ENCODE measurements at places on chromosomes 2 and 18.

DNA sequence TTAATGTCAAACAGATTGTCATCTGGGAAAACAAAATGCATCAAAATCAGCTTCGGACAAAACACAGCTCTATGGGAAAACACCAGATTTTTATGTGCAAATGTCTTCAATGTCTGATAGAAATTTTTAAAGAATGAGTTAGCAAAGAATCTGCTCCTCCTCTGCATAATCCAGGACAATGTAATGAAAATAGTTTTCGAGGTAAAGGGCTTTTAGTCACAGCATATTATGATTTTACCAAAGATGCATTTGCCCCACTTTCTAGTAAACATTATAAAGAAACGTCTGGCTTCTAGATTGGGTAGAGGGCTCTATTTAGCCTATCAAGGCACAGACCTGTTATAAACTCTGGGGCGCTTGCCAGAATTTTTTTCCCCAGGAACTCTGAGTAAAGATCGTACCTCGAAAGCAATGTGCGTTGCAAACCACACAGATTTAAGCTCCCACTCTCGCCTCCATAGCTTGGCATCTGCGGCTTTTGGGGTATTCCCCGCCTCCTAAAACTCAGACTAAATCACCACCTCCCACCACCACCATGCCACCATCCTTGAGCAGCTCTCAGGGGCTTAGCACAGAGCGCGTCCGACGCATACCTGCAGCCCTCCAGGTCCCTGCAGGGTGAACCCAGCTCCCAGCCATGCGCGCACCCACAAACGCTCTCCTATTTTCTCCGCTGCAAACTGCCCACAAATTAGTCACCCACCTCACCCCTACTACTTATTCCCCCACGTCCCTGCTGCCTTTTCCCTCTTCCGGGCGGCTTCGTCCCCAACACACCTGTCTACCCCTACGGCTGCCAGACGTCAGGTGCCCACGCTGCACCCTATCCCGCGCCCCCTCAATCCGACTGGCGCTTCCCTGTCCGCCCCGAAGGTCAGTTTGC lies 829 bp downstream of the ACVR1C start:
- DNase-seq = no peak

GRCh38 chr2:95383635-95384027 lies 18.9 kb upstream of the FAHD2A start:
- no peak for DNase-seq

DNA sequence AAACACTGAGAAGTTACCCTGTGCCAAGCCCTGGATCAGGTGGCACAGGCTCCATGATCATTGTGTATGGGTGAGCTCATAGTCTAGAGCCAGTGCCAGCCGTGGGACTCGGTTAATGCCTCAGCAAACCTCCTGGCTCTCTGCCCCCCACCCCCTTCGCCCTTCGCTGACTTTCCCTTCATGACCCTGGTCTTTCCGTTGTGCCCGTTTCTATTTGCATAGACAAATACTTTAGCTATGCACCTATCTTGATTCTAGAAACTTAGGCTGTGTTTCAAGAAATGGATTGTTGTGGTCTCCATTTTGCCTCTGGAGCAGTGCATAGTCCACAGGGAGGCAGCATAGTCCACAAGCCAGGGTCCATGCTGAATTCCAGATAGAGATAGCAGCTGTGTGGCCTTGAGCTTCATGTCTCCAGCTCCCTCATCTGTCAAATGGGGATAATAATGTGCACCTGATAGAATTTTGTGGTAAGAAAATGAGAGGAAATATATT lies 44.8 kb upstream of the KDM3A start:
- peak; percentile 25 for DNase-seq

GRCh38 chr2:230327418-230328154 lies 593 bp downstream of the SP140L start:
- DNase-seq = peak; percentile 55

GRCh38 chr18:13407484-13407883 lies 188.9 kb downstream of the LDLRAD4 start:
- no peak for DNase-seq

- peak; percentile 24 for DNase-seq
Measured at GRCh38 chr2:166375736-166376487, at the start of gene SCN9A. TSS of gene SCN9A (minus strand) at chr2:166375944. CDS start at chr2:166311756, 64,188 bp downstream.

- DNase-seq = no peak
Measured at GRCh38 chr2:12929758-12930157, 213.0 kb downstream of the TRIB2 start.

GRCh38 chr2:233354500-233354924 lies 218 bp downstream of the DGKD start:
- DNase-seq = no peak

DNA sequence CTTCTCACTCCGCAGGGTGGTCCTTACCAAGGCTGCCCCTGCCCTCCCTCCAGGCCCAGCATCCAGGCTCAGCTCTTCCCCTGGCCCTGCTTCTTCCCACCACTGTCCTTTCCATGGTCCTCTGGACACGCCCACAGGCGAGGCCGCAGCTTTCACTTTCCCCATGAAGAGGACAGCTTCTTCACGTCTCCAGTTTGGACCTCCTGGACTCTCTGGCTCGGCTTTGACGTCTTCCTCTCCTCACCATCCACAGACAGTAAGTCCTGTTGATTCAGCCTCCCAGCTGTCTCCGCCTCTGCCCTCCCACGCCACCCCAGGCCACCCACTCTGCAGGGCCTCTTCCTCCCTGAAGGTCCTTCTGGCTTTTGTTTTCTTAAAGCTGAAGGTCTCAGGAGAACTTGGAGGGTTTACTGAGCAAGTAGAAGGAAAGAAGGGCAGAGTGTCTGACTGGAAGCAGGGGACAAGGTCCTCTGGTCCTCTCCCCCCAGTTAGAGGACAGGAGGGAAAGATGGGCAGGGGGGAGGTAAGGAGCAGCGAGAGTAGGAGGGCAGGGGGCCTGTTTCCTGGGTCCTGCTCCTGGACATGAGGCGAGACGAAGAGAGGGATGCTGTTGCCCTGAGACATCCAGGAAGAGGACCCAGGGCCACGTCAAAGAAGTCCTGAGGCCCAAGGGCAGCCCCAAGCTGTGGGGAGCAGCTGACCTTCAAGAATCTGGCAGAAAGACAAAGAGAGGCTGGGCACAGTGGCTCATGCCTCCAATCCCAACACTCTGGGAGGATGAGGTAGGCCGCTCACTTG lies 24.7 kb upstream of the NMUR1 start:
- no peak for DNase-seq

DNA sequence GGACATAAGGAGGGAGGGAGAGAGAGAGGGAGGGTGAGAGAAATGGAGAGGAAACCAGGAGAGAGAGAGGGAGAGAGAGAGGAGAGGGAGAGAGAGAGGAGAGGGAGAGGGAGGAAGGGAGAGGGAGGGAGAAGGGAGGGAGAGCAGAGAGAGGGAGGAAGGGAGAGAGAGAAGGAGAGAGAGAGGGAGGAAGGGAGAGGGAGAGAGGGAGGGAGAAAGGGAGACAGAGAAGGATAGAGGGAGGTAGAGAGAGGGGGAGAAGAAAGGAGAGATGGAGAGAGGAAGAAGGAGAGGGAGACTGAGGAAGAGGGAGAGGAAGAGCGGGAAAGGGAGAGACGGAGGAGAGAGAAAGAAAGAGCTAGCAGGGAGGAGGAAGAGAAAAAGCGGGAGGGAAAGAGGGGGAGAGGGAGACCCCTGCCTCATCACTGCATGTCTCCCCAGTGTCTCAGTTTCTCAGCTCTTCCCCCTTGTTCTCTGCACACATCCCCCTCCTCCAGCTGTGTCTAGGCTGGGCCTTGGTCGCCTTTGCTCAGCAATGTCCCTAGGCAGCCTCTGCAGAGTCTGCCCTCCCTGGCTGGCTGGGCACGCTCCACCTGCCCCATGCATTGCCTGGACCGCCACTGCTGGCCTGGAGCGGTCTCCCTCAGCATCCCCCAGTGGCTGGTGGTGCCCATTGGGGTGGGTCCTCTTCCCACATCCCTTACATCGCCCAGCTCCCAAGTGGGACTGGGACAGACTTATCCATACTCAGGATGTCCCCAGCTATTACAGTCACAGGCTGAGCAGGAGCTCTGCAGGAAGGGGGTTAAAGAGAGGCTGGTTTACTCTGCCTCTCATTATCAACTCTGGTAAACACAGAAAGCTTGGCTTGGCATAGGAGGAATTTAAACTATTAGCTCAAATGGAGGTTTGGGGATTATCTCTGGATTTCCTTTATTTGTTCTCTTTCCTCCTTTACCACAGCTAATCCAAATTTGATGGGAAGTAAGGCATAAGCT lies 85.7 kb upstream of the APCDD1 start:
- no peak for DNase-seq

- peak; percentile 32 for DNase-seq
Measured at GRCh38 chr18:50193796-50194630, 934 bp downstream of the MYO5B start.

DNA sequence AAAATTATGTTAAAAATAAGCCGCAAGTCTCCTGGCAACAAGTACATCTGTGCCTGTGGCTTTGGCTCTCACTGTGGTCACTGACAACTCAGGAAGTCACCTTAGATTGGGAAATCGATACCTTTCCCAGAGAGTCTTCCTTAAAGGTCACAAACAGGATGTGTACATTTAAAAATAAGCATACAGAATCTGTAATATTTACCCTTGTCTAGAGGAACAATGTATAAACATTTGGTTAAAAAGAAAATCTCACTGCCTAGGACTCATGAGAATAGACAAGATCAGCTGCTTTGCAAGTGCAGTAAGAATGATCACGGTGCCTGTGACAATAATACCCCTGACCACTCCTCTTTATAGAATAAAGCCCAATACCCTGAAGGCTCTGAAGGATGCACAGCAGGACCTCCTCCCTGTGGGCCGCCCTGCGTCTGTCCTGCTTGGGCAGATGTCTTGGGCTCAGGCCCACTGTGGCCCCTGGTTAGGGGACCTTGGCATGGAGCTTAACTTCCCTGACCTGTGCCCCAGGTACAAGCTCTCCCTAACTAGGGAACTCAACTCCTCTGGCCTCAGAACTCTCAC lies 98.0 kb upstream of the MGAT4A start:
- no peak for DNase-seq

- no peak for DNase-seq
Measured at GRCh38 chr2:16012626-16013358, 72.4 kb downstream of the MYCN start.

- no peak for DNase-seq
Measured at GRCh38 chr2:242024751-242025355, 155.3 kb downstream of the RTP5 start.

GRCh38 chr2:128301501-128301966 lies 17.1 kb downstream of the HS6ST1 start:
- no peak for DNase-seq

GRCh38 chr2:10080536-10081304 lies 509 bp upstream of the CYS1 start:
- DNase-seq = peak; percentile 80

DNA sequence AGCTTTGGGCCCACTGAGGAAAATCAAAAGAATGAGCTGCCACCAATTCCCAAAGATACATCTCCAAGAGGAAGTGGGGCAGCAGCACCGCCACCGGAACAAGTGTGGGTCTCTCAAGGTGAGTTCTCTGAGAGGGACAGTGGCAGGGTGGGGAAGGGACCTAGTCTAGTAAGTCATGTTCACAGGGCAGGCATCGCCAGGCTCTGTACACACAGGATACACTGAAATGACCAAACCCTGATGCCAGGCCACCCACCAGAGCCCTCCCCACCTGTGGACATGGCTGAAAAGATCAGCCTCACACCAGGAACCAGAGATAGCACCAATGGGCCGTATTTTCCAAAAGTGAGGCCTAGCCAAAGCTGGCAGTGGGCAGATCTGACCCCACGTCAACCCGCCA lies 108.2 kb upstream of the SMAD2 start:
- no peak for DNase-seq
